ENCODE measurements at places on chromosomes 4 and X.

- no peak for DNase-seq
These were observed 28.1 kb upstream of the TXK start for GRCh38 chr4:48162162-48162561.

DNA sequence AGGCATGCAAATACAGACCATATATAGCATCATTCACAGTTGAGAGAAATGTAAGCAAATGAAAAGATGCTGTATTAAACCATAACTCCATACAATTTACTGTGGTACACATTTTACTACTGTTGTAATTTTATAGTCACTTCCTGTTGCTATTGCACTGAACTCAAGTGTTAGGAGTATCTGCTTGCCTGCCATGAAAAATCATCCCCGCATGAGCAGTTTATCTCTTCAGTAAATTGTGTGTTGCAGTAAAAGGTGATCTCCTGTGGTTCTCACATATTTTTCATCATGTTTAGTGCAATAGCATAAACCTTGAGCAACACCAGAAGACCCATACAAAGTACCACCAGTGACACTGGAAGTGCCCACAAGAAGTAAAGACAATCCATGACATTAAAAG is 1153.4 kb downstream of the FAT4 start:
- DNase-seq: no peak

DNA sequence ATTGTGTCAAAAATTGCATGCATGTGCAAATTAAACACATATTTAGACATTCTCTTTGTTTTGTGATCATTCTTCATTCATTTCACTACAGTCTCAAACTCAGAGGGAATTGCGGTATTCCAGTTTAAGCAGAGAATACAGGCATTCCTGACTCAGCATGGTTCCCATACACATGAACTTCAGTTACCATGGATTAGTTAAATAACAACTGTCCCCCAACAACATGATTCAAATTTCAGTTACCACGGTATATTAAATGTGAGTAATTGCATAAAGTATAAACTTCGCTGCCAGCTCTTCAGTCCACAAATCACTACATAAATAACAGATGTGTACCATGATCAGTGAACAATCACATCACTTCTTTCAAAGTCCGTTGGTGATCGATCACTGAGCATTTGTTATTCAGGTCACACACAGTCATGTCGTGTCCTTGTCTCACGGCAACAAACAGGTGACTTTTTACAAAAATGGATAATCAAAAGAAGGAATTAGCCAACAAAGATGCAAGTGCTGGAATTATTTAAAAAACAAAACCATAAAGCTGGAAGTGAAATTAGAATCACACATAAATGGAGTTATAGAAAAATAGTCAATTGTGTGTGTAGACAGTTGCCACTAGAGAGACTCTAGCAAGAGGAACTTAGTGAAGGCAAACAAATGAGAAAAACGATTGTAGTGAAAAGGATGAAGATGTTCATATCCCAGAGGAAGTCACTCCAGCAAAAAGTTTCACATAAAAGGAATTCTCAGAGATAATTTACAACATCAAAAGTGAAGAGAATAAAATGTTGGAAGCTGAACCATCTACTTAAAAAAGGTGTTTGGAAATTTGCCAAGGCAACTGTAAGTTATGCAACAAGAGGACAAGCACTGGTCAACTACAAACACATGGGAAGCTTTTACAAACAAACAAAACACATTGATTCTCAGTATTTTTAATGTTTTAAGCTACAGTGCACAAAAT is 138.6 kb upstream of the SMARCAD1 start:
- DNase-seq: no peak

- no peak for DNase-seq
These were observed 58.2 kb downstream of the ARSJ start for GRCh38 chr4:113921089-113921794.

- DNase-seq: no peak
These were observed 2.3 kb upstream of the METTL14 start for GRCh38 chr4:118682928-118683327.

DNA sequence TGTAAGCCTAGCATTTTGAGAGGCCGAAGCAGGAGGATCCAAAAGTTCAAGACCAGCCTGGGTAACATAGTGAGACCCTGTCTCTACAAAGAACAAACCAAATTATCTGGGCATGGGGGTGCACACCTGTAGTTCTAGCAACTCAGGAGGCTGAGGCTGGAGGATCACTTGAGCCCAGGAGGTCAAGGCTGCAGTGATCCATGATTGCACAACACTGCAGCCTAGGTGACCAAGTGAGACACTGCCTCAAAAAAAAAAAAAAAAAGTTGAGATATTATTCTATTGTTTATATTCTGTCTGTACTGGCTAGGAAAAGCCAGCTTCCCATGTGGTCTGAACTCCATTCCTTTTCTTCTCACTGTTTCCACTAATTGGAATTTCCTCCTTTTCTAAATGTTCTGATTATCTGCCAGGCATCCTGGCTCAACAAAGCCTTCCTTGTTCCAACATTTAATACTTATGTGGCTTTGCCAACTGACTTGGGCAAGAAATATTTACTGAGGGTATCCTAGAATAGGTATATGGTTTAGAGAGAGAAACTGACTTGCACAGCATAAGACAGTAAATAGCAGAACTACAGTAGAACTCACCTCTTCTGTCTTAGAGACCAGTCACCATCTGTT is 175.2 kb upstream of the ADAMTS3 start:
- no peak for DNase-seq

- DNase-seq: no peak
These were observed 59.3 kb downstream of the AFM start for GRCh38 chr4:73540826-73541225.

GRCh38 chr4:168832763-168833575 is 177.1 kb downstream of the CBR4 start:
- DNase-seq: no peak

DNA sequence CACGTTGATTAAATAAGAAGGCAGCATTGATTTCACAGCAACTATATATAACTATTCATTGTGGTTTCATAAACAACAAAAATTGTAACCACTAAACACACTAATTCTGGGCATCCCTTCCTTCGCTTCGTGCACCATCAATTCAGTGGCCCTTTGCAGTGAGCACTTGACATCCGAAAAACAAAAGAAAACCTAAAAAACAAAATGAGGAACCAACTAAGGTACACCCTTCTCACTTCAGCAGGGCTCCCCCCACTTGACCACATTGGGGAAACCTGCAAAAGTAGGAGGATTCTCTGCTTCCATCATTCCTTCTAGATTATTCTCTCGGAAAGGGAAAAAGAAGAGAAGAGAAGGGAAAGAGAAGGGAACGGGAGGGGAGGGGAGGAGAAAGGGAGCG is 28.3 kb downstream of the NBDY start:
- DNase-seq: no peak

GRCh38 chrX:9668537-9668936 is 97.1 kb downstream of the GPR143 start:
- peak; percentile 63 for DNase-seq

DNA sequence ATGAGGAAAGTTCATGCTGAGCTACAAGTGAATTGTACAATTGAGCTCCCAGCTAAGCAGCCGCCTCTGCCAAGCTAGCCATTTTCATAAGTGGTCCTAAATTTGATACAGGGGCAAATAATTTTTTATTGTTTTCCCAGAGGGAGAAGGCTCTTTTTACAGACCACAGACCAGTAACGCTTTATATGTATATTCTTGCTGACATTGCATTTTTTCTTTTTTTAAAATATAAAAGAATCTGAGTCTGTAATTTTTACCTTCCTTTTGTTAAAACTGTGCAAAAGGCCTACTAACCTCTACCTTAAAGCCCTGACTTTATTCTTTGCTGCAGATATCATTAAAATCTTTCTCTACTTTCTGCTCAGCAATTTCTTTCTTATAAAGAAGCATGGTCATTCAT is 501.2 kb upstream of the INTU start:
- no peak for DNase-seq

DNA sequence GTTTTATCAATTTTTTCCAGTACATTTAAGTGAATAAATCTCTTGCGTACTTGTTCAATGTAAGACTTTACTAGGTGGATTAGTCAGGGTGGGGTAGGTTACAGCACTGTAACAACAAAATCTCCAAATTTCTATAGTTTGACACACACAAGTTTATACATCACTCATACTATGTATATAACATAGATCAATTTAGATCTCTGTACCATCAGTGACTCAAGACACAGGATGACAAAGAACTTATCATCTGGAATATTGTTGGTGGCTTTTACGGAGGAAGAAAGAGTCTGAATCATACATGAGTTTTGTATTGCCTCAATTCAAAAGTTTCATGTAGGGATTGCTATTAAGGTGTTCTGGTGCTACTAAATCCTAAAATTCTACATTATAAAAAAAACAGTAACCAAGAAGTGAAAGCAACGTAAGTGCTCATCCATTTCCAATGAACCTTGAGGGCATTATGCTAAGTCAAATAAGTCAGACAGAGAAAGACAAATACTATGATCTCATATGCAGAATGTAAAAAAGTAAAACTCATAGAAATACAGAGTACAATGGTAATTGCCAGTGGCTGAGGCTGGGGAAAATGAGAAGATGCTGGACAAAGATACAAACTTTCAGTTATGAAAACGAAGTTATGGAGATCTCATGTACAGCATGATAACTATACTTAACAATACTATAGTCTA is 98.0 kb upstream of the DKK2 start:
- no peak for DNase-seq

DNA sequence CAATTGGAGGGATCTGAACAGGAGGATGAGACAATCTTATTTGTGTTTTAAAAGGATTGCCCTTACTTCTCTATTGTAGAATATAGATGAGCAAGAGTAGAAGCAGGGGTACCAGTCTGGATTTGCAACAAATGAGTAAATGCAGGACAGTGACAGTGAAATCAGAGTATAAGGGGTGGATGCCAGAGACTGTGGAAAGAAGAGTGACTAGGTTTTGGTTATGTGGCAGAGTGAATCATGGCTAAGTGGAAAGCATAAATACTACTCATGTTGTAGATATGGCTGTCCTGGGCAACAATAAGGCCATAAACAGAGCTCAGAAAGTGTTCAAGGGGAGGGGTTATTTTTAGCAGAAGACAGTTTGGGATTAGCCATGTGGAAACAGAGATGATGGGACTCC is 6.0 kb upstream of the VSIG4 start:
- no peak for DNase-seq

DNA sequence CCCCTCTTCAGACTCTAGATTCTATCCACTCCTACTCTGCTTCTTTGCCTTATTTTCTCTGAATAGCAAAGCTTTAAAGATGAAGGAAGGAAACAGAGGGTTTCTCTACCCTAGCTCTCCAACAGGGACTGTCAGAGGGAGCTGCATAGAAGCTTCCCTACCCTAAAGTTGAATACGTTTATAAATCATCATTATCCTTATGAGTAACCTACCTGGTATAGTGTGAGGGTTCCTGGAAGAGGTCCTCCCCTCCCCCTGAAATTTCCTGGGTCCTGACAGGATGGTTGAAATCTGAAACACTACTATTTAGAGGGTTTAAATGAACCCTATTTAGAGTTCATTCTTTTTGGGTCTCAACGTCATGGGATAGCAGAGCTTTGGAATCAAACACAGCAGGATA is 187.0 kb upstream of the RBPJ start:
- no peak for DNase-seq

DNA sequence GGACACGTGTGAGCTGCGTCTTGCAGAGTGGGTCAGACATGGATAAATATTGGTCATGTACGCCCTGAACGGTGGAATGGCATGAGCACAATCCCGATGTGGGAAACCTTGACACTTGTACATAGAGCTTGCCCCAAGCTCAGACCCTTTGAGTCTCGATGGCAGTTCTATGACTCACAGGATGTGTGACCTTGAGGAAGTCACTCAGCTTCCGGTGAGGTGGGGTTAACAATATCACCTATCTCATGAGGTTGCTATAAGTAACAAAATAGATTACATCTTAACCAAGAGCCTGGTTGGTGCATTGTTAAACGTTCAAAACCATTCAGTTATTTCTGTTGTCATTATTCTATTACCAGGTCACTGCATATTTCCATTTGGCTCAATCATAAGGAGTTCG is 109.1 kb upstream of the TBL1X start:
- no peak for DNase-seq

- no peak for DNase-seq
These were observed 286.1 kb downstream of the CHIC1 start for GRCh38 chrX:73849073-73849472.

GRCh38 chr4:2834001-2834921 is 9.4 kb upstream of the ADD1 start:
- DNase-seq: no peak

- no peak for DNase-seq
These were observed at the start of gene PHKA2 for GRCh38 chrX:18983666-18984380. Gene PHKA2, minus strand, starts transcription at chrX:18984114. Its CDS starts 182 bp downstream, at chrX:18983932.

DNA sequence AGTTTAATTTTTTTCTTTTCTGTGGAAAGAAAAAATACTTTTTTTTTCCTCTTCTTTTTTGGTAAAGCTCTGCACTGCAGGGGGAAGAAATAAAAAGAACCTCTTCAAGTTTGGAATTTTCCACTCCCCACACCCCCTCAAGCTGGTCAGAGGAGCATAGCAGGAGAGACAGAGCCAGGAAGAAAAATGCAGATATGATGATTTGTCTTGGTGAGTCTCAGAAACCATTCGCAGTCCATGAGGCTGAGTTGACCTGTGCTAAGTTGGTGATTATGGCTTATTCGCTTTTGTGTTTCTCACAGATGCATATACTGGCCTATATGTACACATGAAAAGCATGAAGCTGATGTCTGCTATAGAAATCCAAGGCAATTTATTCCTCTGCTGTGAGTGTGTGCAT is 205.9 kb downstream of the LDB2 start:
- DNase-seq: no peak

GRCh38 chr4:86977621-86978184 is 42.9 kb downstream of the AFF1 start:
- DNase-seq: peak; percentile 23

DNA sequence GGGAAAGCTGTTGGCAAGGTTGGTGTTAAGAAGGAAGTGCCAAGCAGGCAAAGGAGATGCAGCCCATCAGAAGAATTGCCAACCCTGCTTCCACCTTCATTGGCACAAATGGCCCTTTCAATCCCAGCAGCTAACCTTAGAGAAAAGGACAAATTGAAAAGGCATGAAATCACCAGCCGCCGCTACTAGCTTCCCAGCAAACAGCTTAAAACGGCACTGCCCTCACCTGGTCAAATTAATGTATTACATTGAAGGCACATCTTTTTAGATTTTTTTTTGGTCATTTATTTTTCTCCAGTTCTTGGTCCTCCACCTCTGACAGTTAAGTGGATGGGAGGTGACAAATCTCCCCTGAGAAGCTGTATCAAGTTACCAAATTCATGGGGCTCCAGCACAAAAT is 51.0 kb upstream of the NHSL2 start:
- no peak for DNase-seq

Data from AG04449 (cell line).